Right lobe of liver (tissue), 6 donors: ENCODE measurements at places on chromosomes 16 and 17.

DNA sequence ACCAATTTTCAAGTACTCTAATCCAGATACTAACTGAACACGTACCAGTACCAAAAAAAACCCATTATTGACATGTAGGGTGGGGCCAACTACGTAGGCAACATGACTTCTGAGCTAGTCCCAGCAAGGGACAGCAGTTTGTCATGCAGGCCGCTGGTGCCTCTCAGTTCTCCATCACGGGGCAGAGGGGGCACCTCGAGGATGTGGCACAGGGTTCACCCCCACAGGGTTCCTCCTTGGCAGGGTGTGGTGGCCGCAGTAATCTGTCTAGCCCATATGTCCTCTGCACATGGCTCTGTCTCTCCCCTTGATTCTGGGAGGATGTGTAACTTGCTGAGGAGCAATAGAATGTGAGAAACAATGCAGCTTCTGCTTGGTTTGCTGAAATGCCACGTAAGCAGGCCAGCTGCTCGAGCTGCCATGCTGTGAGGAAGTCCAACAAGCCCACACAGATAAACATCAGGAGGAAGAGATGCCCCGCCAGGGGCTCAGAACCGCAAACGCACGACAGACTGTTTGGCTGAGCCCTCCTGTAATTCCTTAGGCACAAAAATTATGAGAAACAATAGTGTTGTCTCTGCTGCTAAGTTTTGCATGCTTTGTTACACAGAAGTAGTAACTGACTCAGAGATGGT is 62.4 kb downstream of the NT5M start:
- no peak for DNase-seq

DNA sequence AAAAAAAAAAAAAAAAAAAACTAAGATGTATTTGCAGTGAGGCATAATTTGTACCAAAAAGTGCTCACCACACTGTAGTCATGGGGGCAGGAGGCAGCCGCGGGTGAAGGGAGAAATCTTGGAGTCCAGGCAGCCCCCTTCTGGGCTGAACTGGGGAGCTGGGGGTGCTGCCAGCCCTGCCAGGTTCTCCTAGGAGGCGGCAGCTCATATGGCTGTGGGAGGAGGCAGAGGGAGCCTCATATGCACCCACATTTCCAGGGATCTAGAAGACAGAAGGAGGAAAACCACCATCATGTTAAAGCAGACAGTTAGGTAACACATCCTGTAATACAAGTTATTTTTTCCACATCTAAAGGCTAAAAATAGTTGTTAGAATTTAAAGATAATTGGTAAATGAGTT is 16.3 kb downstream of the MAPT start:
- no peak for DNase-seq

GRCh38 chr16:72978212-72978611 is 69.7 kb downstream of the ZFHX3 start:
- peak; percentile 58 for DNase-seq

DNA sequence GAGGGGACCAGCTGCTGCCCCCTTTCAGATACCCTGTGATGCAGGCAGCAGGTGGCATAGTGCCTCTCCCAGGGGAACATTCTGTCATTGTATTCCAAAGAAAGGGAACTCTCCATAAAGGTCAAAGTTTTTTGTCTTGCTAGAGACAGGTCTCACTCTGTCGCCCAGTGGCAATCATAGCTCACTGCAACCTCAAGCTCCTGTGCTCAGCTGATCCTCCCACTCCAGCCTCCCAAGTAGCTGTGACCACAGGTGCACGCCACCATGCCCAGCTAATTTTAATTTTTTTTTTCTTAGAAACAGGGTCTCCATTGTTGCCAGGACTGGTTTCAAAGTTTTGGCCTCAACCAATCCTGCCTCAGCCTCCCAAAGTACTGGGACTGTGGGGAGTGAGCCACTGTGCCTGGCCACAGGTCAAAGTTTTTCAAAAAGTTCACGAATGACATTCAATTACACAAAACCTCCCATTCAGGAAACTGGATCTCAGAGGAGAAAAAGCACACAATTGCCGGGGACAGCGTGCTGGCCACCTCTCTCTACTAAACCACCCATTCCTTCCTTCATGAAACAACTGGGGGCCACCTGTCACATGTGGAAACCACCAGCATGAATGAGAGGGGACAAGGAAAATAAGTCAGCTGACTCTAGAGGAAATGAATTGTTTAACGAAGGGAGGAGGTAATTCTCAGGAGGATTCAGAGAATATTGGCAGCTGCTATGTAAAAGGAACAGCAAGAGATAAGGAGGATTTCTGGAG is 80.0 kb downstream of the MARCHF10 start:
- DNase-seq, result no peak

- DNase-seq, result no peak
These were observed 59.4 kb downstream of the RGS9 start for GRCh38 chr17:65196617-65197016.

DNA sequence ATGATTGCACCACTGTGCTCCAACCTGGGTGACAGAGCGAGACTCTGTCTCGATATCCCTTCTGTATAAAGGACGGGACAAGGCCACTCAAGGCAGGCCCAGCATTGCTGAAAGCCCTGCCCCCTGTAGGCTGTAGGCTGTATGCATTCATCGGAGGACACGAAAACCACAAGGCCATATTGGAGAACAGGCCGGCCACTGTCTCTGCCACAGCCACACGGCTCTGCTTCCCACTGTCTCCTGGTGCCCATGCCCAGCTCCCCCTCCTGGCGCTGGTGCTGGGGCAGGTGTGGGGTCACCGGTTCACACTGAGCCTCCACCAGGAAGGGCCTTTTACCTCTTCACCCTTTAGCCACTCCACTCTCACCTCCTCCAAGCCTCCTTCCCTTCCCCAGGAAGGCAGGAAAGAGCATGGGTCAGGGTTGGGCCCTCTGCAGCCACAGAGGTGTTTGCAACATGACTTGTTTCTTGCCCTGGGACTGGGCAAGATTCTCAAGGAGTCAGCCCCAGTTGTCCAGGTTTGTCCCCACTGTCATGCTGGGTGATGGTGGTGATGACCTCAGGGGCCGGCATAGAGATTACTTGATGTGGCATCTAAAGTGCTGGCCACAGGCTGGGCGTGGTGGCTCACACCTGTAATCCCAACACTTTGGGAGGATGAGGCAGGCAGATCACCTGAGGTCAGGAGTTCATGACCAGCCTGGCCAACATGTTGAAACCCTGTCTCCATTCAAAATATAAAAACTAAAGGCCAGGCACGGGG is 5.3 kb upstream of the NTN3 start:
- no peak for DNase-seq

DNA sequence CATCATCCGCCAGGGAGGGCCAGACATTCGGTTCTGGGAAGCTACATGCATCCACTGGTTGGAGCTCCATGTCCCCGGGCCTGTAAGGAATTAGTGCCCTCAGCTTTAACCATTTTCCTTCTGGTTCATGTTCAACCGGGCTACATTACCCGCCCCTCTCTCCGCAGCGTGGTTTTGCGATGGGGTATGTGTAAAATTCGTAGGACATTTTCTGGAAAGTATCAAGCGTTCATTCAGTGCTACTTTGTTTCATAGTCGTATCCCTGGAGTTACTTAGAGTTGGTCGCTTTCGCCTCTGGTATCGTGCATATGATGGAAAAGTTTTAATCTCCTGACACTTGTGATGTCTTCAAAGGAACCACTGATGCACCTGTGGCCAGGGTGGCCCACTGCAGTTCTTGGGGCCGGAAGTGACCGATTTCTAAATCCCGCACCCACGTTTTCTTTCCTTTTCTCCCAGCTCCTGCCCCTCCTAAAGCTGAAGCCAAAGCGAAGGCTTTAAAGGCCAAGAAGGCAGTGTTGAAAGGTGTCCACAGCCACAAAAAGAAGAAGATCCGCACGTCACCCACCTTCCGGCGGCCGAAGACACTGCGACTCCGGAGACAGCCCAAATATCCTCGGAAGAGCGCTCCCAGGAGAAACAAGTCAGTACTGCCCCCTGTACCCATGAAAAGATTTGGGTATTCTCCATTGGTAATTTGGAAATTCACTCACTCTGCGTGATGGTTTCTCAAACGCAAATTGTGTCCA is 637 bp downstream of the RPL23A start:
- DNase-seq, result no peak

DNA sequence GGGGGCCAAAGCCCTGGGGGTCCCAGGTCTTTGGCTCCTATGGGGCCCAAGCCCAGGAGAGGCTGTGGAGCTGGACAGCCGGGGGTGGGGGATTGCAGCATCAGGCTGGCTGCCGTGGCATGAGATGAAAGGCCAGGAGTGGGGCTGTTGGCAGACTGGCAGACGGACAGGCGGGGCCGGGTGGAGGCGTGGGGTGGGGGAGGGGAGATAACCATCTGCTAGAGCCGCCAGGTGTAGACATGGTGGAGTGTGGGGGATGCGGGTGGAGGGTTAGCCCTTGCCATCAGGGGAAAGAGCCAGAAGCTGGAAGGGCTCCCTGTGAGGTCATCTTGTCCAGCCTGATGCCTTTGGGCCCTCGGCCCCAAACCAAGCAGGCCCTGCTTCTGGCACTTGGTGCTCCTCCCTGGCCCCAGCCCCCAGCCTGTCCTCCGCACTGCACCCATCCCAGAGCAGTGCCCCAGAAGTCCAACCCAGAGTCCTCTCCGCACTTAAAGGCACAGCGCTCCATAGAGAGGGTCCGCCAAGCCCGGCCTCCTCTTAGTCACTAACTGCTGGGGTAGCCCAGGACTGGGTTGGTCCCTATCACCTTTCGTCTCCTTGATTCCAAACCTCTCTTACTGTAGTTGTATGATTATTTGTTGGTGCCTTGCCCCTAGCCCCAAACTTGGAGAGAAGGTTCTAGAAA is 33.3 kb upstream of the DLX4 start:
- DNase-seq, result no peak

GRCh38 chr17:43584666-43585102 is 38.5 kb upstream of the ETV4 start:
- DNase-seq, result no peak

GRCh38 chr16:66007717-66008116 is 358.8 kb upstream of the CDH5 start:
- DNase-seq, result no peak
